ENCODE measurements at places on chromosomes 1 and 21.

DNA sequence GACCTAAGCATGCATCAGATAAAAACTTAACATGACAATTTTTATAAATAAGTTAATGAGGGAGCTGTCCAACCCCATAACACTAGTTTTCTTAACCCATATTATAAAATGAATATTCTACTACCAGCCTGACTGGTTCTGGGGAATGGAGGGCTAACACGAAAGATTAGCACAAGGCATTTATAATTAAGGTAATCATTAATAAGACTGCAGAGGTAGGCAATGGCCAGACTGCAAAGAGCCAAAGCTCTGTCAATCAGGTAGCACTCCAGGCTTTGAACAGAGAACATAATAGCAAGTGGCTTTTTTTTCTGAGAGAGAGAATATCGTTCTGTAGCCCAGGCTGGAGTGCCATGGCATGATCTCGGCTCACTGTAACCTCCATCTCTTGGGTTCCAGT lies 20.6 kb upstream of the TMEM35B start:
- H3K4me3 ChIP-seq = no peak overlapping the region
- no peaks in the 10 kb centered on the region for H3K27me3 ChIP-seq
- H3K27ac ChIP-seq = no peak overlapping the region
- H3K36me3 ChIP-seq = peaks cover 13% of the 10 kb centered on the region

DNA sequence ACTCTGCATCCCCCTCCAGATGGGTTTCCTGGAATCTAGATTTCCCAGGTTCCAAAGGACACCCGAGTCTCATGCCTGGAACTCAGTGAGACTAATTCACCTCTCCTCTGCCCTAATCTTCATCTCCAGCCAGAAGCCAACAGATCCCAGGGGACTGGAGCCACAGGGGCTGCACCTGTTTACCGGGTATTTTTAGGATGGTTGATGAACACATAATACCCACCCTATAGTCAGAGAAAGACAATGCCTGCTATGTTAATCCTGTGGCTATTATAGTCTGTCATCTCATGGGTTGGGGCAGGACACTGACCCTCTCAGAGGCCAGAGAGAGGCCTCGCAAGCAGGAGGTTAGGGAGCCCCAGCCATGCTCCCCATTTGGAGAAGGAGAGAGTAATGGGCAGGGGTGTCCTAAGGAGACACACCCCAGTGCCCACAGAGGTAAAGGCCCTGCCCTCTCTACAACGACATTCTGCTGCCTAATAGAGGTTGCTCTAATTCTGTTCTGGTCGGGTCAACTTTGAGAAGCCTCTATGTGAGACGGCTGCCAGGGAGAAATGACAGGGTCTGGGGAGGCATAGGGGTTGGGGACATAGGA lies 1.0 kb upstream of the TNNI1 start:
- no peak overlapping the region for H3K27ac ChIP-seq
- H3K36me3 ChIP-seq = no peaks in the 10 kb centered on the region
- no peak for DNase-seq
- H3K4me1 ChIP-seq = peaks cover 33% of the 10 kb centered on the region

- DNase-seq = no peak
- no peak overlapping the region for H3K4me3 ChIP-seq
- peaks cover 30% of the 10 kb centered on the region for H3K27me3 ChIP-seq
- no peaks in the 10 kb centered on the region for H3K36me3 ChIP-seq
- no peak overlapping the region for H3K27ac ChIP-seq
- peaks cover 3% of the 10 kb centered on the region for H3K4me1 ChIP-seq
Measured at GRCh38 chr1:25096307-25097150, 135.8 kb downstream of the SYF2 start.

GRCh38 chr1:98325646-98326440 lies 335.7 kb upstream of the SNX7 start:
- no peaks in the 10 kb centered on the region for H3K36me3 ChIP-seq
- DNase-seq = no peak
- no peak overlapping the region for H3K27ac ChIP-seq
- no peaks in the 10 kb centered on the region for H3K27me3 ChIP-seq

DNA sequence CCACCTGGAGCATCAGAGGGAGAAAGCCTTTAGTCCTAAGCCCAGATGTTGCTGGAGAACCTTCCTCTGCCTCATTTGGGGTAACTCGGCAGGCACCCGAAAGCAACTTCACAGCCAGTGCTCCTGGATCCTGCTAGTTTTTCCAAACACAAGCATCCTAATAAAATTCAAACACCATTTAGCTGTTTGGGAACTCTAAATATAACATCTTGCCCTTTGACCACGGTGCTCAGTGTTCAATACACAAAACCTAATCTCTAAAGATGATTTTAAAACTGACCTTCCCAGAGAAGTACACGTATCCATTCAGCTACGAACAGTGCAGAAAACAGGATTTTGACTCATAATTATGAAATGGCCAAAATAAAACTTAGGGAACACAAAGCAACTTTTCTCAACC lies 40.3 kb downstream of the PROX1 start:
- no peaks in the 10 kb centered on the region for H3K4me1 ChIP-seq
- H3K36me3 ChIP-seq = no peaks in the 10 kb centered on the region
- H3K27ac ChIP-seq = no peak overlapping the region
- H3K4me3 ChIP-seq = no peak overlapping the region

DNA sequence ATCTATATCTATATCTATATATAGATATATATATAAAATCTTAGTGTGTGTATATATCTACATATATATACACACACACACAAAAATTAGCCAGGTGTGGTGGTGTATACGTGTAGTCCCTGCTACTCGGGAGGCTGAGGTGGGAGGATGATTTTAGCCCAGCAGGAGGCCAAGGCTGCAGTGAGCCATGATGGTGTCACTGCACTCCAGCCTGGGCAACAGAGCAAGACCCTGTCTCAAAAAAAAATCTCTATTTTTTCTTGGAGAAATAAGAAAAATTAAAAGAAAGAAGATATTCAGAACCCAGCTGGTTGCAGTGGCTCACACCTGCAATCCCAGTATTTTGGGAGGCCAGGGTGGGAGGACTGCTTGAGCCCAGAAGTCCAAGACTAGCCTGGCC lies 65.4 kb upstream of the MUTYH start:
- peaks cover 19% of the 10 kb centered on the region for H3K4me1 ChIP-seq
- no peak overlapping the region for H3K27ac ChIP-seq
- no peaks in the 10 kb centered on the region for H3K36me3 ChIP-seq
- no peak overlapping the region for H3K4me3 ChIP-seq

- H3K27ac ChIP-seq = peak overlapping the region; percentile 99
- H3K4me3 ChIP-seq = peak overlapping the region; percentile 99
- peaks cover 3% of the 10 kb centered on the region for H3K36me3 ChIP-seq
- DNase-seq = no peak
Measured at GRCh38 chr1:40710581-40711315, 19.2 kb downstream of the NFYC start.

GRCh38 chr1:35573198-35574124 lies at the start of gene TFAP2E:
TSS of gene TFAP2E (plus strand) at chr1:35573314. CDS start at chr1:35573578, 264 bp downstream.
- no peak within 1 kb of the TSS for H3K27ac ChIP-seq
- H3K27me3 ChIP-seq = peaks cover 68% of the 10 kb centered on the region
- H3K4me1 ChIP-seq = peaks cover 38% of the 10 kb centered on the region
- H3K36me3 ChIP-seq = no peaks in the 10 kb centered on the region
- peak within 1 kb of the TSS; percentile 66 for H3K4me3 ChIP-seq
- DNase-seq = peak; percentile 62

- H3K27me3 ChIP-seq = no peaks in the 10 kb centered on the region
- peaks cover 4% of the 10 kb centered on the region for H3K36me3 ChIP-seq
- no peak for DNase-seq
- H3K27ac ChIP-seq = no peak overlapping the region
Measured at GRCh38 chr1:28519946-28520725, 14.3 kb downstream of the RCC1 start.

- no peak for DNase-seq
- H3K27ac ChIP-seq = peak overlapping the region; percentile 31
- peaks cover 6% of the 10 kb centered on the region for H3K36me3 ChIP-seq
- no peaks in the 10 kb centered on the region for H3K27me3 ChIP-seq
Measured at GRCh38 chr1:108646648-108647269, 14.1 kb downstream of the HENMT1 start.

DNA sequence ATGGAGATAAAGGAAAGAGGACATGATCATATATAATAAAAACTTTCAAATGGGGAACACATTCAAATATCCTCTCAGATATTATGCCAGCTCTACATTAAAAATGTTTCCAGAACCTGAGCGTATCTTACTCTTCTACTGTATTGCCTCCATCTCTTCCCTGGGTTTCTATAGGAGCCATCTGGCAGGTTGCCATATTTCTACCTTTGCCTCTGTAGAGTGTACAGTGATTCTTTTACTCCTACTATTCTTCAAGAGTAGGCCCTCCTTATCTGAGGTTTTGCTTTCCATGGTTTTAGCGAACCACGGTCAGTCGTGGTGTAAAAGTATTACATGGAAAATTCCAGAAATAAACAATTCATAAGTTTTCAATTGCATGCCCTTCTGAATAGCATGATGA lies 259.5 kb downstream of the GRIK1 start:
- peaks cover 1% of the 10 kb centered on the region for H3K27me3 ChIP-seq
- H3K4me3 ChIP-seq = no peak overlapping the region
- H3K4me1 ChIP-seq = no peaks in the 10 kb centered on the region
- no peak for DNase-seq

DNA sequence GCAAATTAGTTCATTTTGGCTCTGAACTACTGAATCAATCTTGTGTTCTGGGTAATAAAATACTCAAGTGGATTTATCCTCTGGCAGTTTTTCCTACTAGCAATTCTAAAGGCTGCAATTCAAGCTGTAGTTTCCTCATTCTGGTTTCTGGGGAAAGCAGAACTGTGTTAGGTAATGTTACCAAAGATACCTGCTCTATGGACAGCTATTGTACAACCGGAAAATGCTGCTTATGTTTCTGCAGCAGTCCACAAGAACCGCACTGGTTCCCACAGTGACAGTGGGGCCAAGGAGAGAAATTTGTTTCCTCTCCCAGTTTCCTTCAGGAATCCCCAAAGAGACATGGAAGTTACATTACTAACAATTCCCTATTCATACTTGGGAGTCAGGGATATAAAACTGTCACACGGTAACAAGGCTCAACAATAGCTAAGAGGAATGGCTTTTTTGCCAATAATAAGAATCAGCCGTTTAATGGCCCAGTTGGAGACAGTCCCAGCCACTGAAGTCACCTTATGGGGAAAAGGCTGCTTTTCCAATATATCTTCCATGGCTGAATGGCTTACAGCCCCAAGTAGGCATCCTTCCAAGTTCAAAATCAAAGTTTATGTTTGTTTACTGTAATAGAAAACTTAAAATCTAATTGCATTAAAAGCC lies 52.6 kb downstream of the PCNX2 start:
- peaks cover 6% of the 10 kb centered on the region for H3K36me3 ChIP-seq
- no peak overlapping the region for H3K4me3 ChIP-seq
- peak overlapping the region; percentile 35 for H3K27ac ChIP-seq
- DNase-seq = no peak
- H3K27me3 ChIP-seq = no peaks in the 10 kb centered on the region
- H3K4me1 ChIP-seq = peaks cover 35% of the 10 kb centered on the region

GRCh38 chr1:45456531-45456930 lies 34.4 kb downstream of the TESK2 start:
- no peaks in the 10 kb centered on the region for H3K27me3 ChIP-seq
- no peak overlapping the region for H3K4me3 ChIP-seq
- no peak overlapping the region for H3K27ac ChIP-seq
- H3K4me1 ChIP-seq = peaks cover 11% of the 10 kb centered on the region
- no peak for DNase-seq
- no peaks in the 10 kb centered on the region for H3K36me3 ChIP-seq

- DNase-seq = no peak
- H3K36me3 ChIP-seq = peaks cover 11% of the 10 kb centered on the region
- no peak overlapping the region for H3K27ac ChIP-seq
- no peaks in the 10 kb centered on the region for H3K4me1 ChIP-seq
- H3K27me3 ChIP-seq = no peaks in the 10 kb centered on the region
Measured at GRCh38 chr1:242219298-242219901, 220.5 kb upstream of the MAP1LC3C start.

GRCh38 chr1:186152620-186153239 lies 222.3 kb downstream of the TPR start:
- H3K4me1 ChIP-seq = peaks cover 43% of the 10 kb centered on the region
- peak overlapping the region; percentile 94 for H3K27ac ChIP-seq
- H3K36me3 ChIP-seq = peaks cover 15% of the 10 kb centered on the region
- DNase-seq = peak; percentile 41
- no peaks in the 10 kb centered on the region for H3K27me3 ChIP-seq
- no peak overlapping the region for H3K4me3 ChIP-seq

DNA sequence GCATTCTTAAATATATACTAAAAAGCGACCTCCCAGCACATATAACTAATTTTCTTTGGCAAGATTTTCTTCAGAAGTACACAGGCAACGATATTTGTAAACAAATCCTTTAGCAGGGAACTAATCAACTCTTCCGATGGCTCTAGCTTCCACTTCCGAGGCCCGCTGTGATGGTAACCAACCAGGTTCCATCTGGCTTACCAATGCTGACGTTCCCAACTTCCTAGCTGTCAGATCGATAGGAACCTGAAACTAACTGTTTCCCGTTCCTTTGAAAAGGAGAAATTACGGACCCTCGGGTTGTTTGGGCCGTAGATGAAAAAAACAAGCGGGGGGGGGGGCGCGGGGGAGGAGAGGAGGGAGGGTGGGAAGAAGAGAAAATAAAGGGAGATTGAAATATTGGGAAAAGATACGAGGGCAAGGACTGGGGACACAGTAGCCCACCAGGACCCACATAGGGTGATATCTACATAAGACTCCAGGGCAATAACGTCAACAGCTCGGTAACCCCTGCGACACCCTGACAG lies 513 bp downstream of the GTF2B start:
- H3K27me3 ChIP-seq = no peaks in the 10 kb centered on the region
- H3K4me3 ChIP-seq = peak overlapping the region; percentile 98
- peaks cover 3% of the 10 kb centered on the region for H3K36me3 ChIP-seq
- DNase-seq = no peak

DNA sequence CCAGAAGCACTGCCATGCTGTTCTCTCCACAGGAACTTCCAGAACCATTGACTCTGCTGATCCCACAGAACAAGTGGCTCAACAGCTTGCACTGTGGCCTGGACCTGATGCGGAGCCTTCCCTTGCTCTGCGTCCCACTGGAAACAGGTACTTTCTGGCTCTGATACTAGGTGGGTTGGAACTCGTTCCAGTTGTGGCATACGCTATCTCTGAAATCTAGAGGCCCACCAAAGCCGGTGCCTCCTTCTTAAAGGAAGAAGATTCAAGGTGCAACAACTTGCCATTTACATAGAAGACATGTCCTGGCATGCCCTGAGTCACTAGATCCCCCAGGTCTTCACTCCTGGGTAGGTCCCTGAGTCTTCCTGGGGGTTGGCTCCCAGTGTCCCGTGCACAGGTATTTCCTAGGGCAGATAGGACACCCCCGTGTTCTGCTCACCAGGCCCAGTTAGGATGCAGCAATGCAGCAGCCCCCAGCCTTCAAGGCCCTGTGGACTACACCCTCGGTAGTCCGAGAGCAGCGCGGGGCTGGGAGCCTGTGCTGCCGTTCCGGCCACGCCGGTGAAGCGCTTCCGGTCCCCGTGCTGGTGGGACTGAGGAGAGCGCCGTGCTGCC lies 10.8 kb upstream of the PCBP3 start:
- no peaks in the 10 kb centered on the region for H3K4me1 ChIP-seq
- no peaks in the 10 kb centered on the region for H3K36me3 ChIP-seq
- peaks cover 18% of the 10 kb centered on the region for H3K27me3 ChIP-seq
- no peak for DNase-seq

- no peak overlapping the region for H3K4me3 ChIP-seq
- H3K27ac ChIP-seq = no peak overlapping the region
- H3K4me1 ChIP-seq = no peaks in the 10 kb centered on the region
- H3K27me3 ChIP-seq = no peaks in the 10 kb centered on the region
Measured at GRCh38 chr1:178417858-178418257, 78.9 kb downstream of the CLEC20A start.

All from mesothelial cell of epicardium (in vitro differentiated cells).